ENCODE measurements at places on chromosomes 16 and 17. TPM values are rescaled to one million over a fixed set of nuclear protein-coding genes. Genes with fewer than 3 reads are reported as not detected.

Gene CRYM
- total RNA-seq: not detected

- no peak overlapping the region for H3K4me3 ChIP-seq
- no peaks in the 10 kb centered on the region for H3K36me3 ChIP-seq
- H3K4me1 ChIP-seq: no peaks in the 10 kb centered on the region
- peak; percentile 56 for DNase-seq
- no peak overlapping the region for H3K27ac ChIP-seq
Measured at GRCh38 chr16:50398336-50398735, 29.5 kb upstream of the BRD7 start.

DNA sequence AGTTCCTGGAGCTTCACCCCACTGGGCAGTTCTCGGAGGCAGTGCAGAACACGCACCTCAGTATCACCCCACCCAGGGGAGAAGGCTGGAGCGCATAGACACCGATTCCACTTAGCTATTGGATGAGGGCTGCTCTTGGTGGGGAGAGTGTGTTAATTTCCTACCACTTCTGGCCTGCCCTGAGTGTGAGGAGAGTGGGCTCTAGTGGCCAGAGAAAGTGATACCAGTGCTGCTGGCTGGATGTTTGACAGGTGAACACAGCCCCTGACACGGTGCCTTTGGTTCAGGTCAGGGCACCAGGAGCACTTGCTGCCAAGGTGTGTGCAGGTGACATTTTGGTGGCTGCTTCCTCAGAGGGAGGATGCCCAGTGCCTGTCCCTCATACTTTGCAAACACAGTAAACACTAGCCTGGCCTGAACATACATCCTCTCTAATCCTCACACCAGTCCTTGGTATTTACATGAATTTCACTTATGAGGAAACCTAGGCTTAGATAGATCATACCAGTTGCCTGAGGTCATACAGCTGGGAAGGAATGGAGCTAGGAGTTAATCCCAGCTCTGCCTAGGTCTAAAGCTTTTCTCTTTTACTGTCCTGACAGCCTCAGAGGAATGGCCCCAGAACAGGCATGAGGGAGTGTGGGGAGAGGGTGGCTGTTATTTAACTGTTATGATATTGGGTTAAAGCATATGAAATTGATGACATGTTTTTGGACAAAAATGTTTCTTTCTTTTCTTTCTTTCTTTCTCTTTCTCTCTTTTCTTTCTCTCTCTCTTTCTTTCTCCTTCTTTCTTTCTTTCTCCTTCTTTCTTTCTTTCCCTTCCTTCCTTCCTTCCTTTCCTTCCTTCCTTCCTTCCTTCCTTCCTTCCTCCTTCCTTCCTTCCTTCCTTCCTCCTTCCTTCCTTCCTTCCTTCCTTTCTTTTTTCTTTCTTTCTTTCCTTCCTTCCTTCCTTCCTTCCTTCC lies 21.0 kb upstream of the ITGAX start:
- no peak overlapping the region for H3K27ac ChIP-seq
- H3K4me3 ChIP-seq: no peak overlapping the region
- H3K36me3 ChIP-seq: no peaks in the 10 kb centered on the region
- peaks cover 19% of the 10 kb centered on the region for H3K27me3 ChIP-seq
- peaks cover 3% of the 10 kb centered on the region for H3K4me1 ChIP-seq

- no peaks in the 10 kb centered on the region for H3K27me3 ChIP-seq
- no peak for DNase-seq
- H3K27ac ChIP-seq: no peak overlapping the region
- peaks cover 2% of the 10 kb centered on the region for H3K36me3 ChIP-seq
- H3K4me3 ChIP-seq: peak overlapping the region; percentile 75
Measured at GRCh38 chr17:29616300-29617048, 6.2 kb downstream of the CORO6 start.

- no peak overlapping the region for H3K27ac ChIP-seq
- no peak overlapping the region for H3K4me3 ChIP-seq
- peaks cover 23% of the 10 kb centered on the region for H3K4me1 ChIP-seq
Measured at GRCh38 chr17:80064696-80065095, 28.3 kb downstream of the CCDC40 start.

- peak overlapping the region; percentile 99 for H3K27ac ChIP-seq
- peaks cover 76% of the 10 kb centered on the region for H3K4me1 ChIP-seq
- H3K4me3 ChIP-seq: peak overlapping the region; percentile 38
- DNase-seq: peak; percentile 94
- no peaks in the 10 kb centered on the region for H3K27me3 ChIP-seq
- no peaks in the 10 kb centered on the region for H3K36me3 ChIP-seq
Measured at GRCh38 chr16:85573696-85574641, 39.2 kb upstream of the GSE1 start.

DNA sequence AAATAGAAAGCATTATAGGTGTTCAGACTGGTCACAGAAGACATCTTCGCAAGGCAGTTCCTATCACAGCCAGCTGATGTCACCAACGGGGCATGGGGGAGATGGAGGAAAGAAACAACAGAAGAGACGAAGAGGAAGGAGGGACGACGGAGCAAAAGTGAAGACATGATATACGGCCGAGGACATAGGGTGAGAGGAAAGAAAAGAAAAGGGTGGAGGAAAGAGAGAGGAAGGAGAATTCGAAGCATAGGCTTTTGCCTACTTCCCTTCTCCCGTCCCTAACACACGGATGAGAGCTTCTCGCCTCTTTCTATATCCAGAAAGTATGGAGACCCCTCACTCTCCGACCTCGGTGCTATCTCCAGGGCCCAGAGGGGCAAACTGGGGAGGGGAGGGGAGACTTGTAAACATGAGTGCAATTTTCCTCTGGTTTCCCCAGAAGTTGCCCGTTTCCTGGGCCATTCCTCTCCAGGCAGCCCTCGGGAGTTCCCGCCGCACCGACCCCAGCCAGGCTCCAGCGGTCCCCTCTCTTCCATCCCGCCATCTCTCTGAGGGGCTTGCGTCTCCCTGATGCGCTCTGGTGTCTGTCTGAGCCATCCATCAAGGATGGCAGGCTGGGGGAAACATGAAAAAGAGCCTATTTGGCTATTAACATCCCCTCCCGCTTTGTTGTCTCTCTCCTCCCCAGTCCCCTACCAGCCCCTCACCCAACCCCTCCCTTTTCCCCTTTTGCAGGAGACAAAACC lies 26.0 kb downstream of the COPZ2 start:
- peaks cover 10% of the 10 kb centered on the region for H3K4me1 ChIP-seq
- H3K36me3 ChIP-seq: no peaks in the 10 kb centered on the region
- peak overlapping the region; percentile 71 for H3K4me3 ChIP-seq
- DNase-seq: no peak

Gene EPN2
- total RNA-seq: 54.7 TPM

Gene TEKT1
- total RNA-seq: not detected

- no peak overlapping the region for H3K4me3 ChIP-seq
- no peak overlapping the region for H3K27ac ChIP-seq
- no peaks in the 10 kb centered on the region for H3K36me3 ChIP-seq
- DNase-seq: no peak
Measured at GRCh38 chr17:33438578-33438977, 145.5 kb upstream of the ASIC2 start.

GRCh38 chr16:29857133-29857760 lies 5.8 kb downstream of the CDIPT start:
- no peak overlapping the region for H3K27ac ChIP-seq
- H3K4me3 ChIP-seq: no peak overlapping the region
- H3K27me3 ChIP-seq: no peaks in the 10 kb centered on the region
- H3K36me3 ChIP-seq: peaks cover 21% of the 10 kb centered on the region
- DNase-seq: no peak

GRCh38 chr17:59914274-59914854 lies 21.4 kb downstream of the RPS6KB1 start:
- no peak overlapping the region for H3K4me3 ChIP-seq
- DNase-seq: no peak
- no peak overlapping the region for H3K27ac ChIP-seq
- H3K36me3 ChIP-seq: peaks cover 26% of the 10 kb centered on the region
- H3K27me3 ChIP-seq: no peaks in the 10 kb centered on the region

DNA sequence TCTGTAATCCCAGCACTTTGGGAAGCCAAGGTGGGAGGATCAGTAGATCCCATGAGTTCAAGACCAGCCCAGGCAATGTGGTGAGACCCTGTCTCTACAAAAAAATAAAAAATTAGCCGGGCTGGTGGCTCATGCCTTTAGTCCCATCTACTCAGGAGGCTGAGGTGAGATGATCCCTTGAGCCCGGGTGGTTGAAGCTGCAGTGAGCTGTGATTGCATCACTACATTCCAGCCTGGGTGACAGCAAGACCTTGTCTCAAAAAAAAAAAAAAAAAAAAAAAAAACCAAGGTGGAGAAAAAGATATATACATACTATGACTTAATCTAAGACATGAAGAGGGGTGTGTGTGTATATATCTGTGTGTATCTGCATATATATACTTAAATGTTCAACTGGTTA lies 26.7 kb downstream of the BBS2 start:
- H3K27me3 ChIP-seq: no peaks in the 10 kb centered on the region
- peaks cover 48% of the 10 kb centered on the region for H3K36me3 ChIP-seq
- no peaks in the 10 kb centered on the region for H3K4me1 ChIP-seq
- no peak for DNase-seq

DNA sequence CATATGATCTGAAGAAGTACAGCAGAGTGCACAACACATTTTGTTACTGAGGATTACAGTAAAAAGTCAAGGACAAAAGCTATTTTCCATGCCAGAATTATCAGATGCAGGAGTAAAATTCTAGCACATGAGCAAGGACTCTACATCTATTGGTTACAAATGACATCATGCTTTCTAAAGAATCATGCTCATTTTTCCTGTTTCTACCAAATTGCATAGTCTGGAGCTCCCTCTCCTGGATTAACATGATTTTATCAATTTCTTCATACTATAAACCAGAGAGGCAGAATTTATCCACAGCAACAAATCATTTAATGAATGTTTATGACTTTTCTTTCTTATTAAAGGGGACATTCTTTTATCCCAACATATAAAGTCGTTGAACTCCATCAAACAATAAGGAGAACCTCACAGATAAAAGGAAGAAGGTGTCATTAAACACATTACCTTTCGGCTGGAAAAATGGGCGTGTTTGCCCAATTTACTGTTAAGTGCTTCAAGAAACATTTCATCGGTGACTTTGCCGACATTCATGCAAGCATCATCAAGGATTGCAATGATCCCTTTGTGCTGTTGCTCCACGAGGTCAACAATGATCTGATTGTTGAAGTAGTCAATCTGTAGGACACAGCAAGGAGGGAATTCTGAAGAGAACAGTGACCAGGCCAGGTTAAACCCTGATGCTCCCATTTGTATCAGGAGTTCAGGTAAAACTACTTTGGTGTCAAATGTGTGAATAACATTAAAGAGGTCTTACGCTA lies 121.7 kb downstream of the MYO1D start:
- DNase-seq: no peak
- no peak overlapping the region for H3K4me3 ChIP-seq
- no peak overlapping the region for H3K27ac ChIP-seq
- H3K4me1 ChIP-seq: no peaks in the 10 kb centered on the region

GRCh38 chr17:17300624-17301568 lies 2.3 kb upstream of the NT5M start:
- H3K4me1 ChIP-seq: peaks cover 37% of the 10 kb centered on the region
- H3K4me3 ChIP-seq: peak overlapping the region; percentile 35
- H3K27me3 ChIP-seq: no peaks in the 10 kb centered on the region
- H3K36me3 ChIP-seq: no peaks in the 10 kb centered on the region
- DNase-seq: no peak

Gene ODAD4
- 1.9 TPM for total RNA-seq

GRCh38 chr17:57641761-57642160 lies 103.3 kb downstream of the CCDC182 start:
- no peak overlapping the region for H3K4me3 ChIP-seq
- no peaks in the 10 kb centered on the region for H3K27me3 ChIP-seq
- no peaks in the 10 kb centered on the region for H3K4me1 ChIP-seq
- no peak for DNase-seq
- peaks cover 9% of the 10 kb centered on the region for H3K36me3 ChIP-seq

DNA sequence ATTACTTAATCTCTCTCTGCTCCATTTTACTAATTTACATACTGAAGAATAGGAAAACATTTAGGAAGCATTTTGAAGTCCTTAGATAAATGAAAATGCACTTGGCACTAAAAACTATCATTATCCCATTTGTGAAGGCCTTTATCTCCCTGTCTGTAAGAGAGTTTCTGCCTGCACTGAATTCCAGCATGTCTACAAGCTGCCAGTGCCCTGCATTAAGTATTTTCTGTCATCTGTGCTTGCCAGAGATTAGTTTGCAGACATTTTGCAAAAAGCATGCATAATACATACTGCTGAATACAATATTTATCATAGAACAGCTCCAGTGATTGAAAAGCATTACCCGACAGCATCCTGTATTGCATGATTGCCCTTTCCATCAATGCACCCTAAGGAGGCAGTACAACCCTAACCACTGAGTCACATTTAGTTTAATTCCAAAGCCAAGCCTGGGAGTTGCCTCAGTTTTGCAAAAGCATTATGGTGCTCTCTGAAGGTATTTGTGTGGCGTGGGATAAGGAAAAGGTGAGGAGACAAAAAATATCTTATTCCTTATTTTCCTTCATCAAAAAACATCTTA lies 280.2 kb upstream of the TOM1L1 start:
- DNase-seq: no peak
- no peak overlapping the region for H3K27ac ChIP-seq
- no peaks in the 10 kb centered on the region for H3K4me1 ChIP-seq
- no peak overlapping the region for H3K4me3 ChIP-seq

Gene PRCD
- 1.3 TPM for total RNA-seq

Gene CLEC18A
- 1.1 TPM for total RNA-seq

Gene SLC6A2
- total RNA-seq: not detected

- peaks cover 14% of the 10 kb centered on the region for H3K36me3 ChIP-seq
- DNase-seq: no peak
- H3K4me3 ChIP-seq: no peak overlapping the region
- no peak overlapping the region for H3K27ac ChIP-seq
Measured at GRCh38 chr17:1169221-1169928, 10.4 kb downstream of the ABR start.

Gene ARHGAP27
- total RNA-seq: 0.99 TPM

DNA sequence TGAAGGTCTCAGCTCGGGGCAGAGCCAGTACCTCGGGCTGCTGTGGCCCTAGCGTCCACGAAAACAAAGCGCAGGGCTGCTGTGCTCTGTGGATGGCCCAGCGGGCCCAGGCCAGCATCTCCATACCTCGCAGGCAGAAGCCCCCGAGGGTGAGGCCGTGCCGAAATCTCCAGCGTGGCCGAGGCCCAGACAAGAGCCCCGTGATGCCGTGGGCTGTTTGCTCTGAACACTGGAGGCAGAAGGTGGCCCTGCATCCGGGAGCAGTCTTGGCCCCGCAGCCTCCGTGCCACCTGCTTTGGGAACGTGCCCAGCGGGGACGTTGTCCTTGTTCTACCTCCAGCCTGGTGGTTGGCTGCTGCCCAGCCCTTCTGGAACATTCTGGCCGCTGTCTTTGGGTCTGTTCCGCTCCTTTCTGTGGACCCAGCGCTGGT lies 121.4 kb downstream of the BANP start:
- peaks cover 17% of the 10 kb centered on the region for H3K36me3 ChIP-seq
- H3K27me3 ChIP-seq: no peaks in the 10 kb centered on the region
- no peak overlapping the region for H3K27ac ChIP-seq
- H3K4me3 ChIP-seq: no peak overlapping the region
- H3K4me1 ChIP-seq: no peaks in the 10 kb centered on the region

- no peaks in the 10 kb centered on the region for H3K36me3 ChIP-seq
- no peaks in the 10 kb centered on the region for H3K27me3 ChIP-seq
- H3K4me1 ChIP-seq: peaks cover 24% of the 10 kb centered on the region
- DNase-seq: no peak
- no peak overlapping the region for H3K27ac ChIP-seq
Measured at GRCh38 chr17:73189417-73190099, 3.3 kb upstream of the COG1 start.

GRCh38 chr16:58670946-58671583 lies 13.5 kb downstream of the SLC38A7 start:
- no peak overlapping the region for H3K27ac ChIP-seq
- no peak for DNase-seq
- peaks cover 27% of the 10 kb centered on the region for H3K36me3 ChIP-seq
- no peak overlapping the region for H3K4me3 ChIP-seq

Gene ORMDL3
- total RNA-seq: 60.5 TPM
